ENCODE measurements at places on chromosomes 16 and 17. TPM values are rescaled to one million over a fixed set of nuclear protein-coding genes. Genes with fewer than 3 reads are reported as not detected.

KCNJ16 gene
- total RNA-seq: 0.29 TPM

GRCh38 chr17:63741143-63741407 is 524 bp downstream of the STRADA start:
- DNase-seq: no peak

DNA sequence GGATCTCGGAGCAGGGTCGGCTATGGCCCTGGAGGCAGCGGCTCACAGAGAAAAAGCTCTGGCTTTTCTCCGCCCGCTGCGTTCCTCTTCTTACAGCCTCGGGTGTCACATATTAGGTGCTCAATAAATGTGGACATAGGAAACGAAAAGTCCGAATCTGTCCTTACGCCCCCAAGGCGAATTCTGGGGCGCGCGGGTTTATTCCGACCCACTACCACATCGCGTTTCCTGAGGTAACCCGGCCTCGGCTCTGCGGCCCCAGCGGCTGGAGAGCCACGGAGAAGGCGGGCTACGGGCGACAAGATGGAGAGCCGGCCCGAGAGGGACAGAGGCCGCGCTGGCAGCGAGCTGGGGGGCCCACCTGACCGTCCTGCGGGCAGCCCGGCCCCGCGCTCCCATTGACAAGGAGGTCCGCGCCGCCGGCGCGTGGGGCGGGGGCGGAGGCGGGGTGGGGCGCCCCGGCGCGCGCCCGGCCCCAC is 573 bp upstream of the GNAO1 start:
- DNase-seq: no peak

DNA sequence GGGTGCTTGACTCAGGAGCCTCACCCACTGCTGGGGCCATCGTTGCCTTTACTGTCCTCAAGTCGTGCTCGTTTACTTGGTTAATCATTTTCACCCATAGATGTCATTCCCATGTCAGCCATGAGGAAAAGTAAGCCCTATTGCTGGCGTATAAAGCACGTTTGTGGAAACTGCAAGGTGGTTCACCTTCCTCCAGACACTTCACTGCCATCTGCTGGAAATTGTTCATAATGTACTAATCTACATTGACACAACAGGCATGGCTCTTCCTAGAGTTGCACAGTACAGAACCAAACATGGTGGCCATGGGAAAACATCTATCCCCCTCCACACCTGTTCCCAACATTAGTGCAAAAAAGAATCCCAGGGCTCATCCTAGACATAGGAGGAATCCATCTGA is 116.6 kb downstream of the ZNF18 start:
- DNase-seq: no peak

SLC47A2 gene
- not detected for total RNA-seq

GRCh38 chr17:76538941-76539570 is 788 bp upstream of the PRCD start:
- DNase-seq: no peak
